HAP-1 (cell line): ENCODE measurements at places on chromosomes 5 and 9.

GRCh38 chr5:51657340-51658240 is 274.3 kb downstream of the ISL1 start:
- DNase-seq = no peak

- DNase-seq = no peak
These were observed 410.3 kb upstream of the PRR16 start for GRCh38 chr5:120053841-120054240.

DNA sequence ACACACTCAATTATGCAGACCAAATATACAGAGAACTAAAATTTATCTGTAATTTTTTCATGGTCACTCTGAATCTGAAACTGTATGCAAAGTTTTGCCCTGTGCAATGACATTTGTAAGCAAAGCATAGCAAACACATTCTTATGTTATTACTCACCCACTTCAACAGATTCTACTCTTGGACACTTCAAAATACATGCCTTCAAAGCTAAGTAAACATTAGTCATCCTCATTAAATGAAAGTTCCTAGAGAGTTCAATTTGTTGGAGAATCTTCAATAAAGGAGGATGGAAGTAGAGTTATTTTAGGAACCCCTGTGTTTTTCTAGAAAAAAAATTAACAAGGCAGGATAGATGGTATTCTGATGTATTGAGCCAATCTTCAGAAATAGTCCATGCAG is 639.7 kb upstream of the C9orf72 start:
- no peak for DNase-seq

DNA sequence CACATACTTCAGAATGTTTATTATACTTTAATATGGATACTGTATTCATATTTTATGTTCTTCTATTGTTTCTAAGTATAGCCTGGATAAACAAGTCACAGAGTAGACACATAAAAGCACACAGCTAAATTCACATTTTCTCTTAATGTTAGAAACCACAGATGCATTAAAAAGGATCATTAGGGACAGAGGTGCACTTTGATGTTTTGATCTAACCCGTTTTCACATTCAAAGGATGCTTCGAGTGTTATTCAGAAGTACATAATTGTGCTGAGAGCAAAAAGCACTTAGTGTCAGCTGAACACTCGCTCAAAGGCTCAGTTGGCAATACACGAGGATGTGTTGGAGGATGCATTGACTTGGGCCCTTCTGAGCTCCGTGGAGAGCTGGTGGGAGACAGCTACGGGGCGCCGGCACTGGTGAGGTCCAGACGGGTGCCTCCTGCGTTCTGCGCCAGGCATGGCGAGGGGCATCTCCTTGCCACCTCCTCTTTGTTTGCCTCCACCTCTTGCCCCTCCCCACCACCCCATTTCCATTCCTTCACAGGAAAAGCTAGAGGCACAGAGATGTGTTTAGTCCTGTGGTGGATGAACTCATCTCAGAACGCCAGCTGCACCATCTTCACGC is 35.5 kb downstream of the MED10 start:
- no peak for DNase-seq

- DNase-seq = no peak
These were observed 396.1 kb downstream of the ENC1 start for GRCh38 chr5:74244406-74244805.

- no peak for DNase-seq
These were observed 41.0 kb upstream of the FBN2 start for GRCh38 chr5:128579093-128579492.
